Dermis microvascular lymphatic vessel endothelial cell (primary cell): ENCODE measurements at places on chromosomes 12 and 14. TPM values are rescaled to one million over a fixed set of nuclear protein-coding genes. Genes with fewer than 3 reads are reported as not detected.

The DYRK2 gene
- total RNA-seq = 4.7 and 6.4 TPM in 2 replicates

The NTS gene
- 0.26 and 0.89 TPM in 2 replicates for total RNA-seq

The ST8SIA1 gene
- total RNA-seq = 0.13 and 0.26 TPM in 2 replicates

The TTLL5 gene
- total RNA-seq = 21.4 and 22.3 TPM in 2 replicates

The OTOGL gene
- total RNA-seq = 0.13 and 0.26 TPM in 2 replicates

DNA sequence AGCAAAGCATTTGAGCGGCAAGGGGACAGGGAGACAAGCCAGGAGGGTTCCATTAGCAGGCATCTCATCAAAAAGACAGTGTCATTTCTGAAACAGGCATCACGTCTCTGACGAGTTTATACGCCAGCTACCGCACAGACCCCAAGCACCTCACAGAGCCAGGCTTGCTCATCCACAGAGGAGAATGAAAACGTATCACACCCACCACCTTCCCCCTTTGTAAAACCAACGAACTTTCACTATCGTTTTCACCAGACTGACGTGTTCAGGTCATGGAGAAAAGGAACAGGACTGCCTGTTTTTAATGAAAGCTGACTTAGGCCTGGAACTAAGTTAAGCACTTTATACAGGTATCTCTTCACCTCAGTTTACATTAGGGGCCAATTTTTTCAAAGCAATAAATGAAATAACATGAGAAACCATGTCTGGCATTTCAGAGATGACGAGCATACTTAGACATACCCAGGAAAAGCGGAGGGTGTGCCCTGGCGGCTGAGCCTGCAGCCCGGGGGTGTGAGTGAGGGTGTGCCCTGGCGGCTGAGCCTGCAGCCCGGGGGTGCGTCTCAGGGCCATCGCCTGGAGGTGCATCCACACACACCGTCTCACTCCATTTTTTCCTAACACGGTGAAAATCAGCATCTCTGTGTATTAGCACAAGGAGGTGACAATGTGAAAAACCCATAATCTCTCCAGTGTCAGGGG is 41.9 kb downstream of the STX2 start:
- DNase-seq = no peak

DNA sequence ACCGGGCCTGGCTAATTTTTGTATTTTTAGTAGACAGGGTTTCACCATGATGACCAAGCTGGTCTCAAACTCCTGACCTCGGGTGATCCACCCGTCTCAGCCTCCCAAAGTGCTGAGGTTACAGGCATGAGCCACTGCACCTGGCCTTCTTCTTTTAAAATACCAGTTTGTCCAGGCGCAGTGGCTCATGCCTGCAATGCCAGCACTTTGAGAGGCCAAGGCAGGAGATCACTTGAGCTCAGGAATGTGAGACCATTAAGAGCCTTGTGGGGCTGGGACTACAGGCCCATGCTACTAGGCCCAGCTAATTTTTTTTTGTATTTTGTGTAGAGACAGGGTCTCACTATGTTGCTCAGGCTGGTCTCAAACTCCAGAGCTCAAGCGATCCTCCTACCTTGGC is 8.1 kb upstream of the PEBP1 start:
- no peak for DNase-seq

DNA sequence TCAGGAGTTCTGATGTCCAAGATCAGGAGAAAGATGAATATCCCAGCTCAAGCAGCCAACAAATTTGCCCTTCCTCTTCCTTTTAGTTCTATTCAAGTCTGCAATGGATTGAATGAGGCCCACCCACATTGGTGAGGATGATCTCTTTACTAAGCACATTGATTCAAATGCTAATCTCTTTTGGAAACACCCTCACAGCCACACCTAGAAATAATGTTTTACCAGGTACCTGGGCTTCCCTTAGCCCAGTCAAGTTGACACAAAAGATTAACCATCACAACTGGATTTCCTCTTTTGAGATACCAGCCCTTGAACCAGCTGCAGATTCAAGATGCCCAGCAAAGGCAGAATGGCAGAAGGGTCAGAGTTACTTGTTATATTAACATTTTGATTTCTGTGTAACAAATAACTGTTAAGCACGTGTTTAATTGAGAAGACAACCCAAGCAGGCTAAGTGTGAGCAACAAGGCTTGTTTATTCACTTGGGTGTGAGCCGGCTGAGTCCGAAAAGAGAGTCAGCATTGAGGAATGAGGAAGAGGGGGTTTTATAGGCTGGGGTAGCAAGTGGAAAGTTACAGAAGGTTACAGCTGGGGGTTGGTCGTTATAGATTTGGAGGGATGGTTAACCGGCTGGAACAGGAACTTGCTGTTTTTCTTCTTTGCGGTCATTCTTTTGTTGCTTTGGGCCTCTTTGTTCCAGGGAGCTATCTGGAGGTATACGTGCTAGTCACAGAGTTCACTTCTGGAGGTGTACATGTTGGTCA is 180.3 kb downstream of the EMP1 start:
- no peak for DNase-seq

DNA sequence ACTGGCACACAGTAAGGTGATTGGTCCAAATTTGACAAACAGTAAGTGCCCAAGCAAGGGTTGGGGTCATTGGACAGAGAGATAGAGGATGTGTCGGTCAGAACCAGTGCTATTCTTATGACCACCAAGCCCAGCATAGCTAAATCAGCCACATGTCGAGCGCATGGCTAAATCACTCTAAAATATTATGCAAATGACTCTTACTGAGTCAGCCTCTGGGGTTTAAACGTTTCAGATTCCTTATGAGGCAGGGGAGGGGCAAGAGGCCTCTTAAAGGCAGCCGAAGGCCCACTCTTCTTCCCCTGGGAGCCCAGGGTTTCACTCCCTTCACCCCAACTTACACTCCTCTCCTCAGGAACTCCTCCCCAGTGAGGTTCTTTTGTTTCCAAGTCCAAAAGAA is 603 bp upstream of the ENDOU start:
- no peak for DNase-seq

DNA sequence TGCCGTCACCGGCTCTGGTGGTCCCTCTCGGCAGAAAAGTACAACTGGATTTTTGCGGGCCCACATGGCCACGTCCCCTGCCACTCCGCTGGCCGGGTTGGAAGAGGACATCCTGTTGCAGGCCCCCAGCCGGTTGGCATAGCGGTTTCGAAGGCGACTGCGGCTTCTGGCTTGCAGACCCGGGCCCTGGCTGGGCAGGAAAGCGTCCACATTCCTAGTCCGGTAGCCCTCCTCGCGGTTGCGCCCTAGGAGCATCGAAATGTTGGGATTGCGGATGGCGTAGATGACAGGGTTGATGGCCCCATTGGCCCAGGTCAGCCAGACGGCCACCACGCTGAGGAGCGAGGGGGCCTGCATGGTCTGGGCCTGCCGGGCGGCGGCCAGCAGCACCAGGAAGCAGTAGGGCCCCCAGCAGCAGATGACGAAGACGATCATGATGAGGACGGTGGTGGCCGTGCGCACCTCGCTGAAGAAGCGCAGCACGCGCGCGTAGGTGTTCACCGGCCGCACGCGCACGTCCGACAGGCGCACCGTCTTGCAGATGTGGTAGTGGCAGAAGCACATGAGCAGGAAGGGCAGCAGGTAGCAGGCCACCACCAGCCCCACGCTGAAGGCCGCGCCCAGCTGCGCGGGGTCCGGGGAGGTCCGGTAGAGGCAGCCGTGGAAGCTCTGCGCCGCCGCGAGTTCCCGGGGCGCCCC is 1.2 kb downstream of the GPR135 start:
- no peak for DNase-seq

DNA sequence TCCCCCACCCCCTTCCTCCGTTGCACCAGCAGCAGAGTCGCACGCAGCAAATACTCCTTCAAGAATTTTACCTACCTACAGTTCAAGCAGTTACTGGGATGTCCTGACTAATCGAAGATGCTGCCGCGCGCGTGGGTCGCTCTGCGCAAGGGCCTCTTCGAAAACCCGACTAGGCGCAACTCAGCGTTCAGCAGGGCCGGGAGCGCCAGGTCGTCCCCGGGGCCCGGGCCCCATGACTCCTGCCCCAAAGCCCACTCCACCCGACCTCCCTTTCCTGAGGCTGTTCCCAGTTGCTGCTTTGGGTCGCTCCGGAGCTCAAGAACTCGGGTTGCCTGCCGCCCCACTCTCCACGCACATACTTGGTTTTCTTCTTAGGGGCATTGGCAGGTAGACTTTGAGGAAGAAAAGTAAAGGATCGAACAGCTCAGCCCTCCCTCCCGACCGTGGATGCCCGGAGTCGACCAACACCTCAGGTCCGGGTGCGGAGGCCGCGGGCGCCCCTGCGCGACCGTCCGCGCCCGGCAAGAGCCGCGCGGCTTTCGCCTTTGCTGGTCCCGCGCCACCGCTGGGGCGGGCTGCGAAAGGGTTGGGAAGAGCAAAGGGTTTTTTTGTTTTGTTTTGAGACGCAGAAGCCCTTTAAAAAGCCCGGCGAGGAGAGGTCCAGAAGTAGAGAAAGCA is 1.9 kb downstream of the BMP4 start:
- DNase-seq = peak; percentile 41

- no peak for DNase-seq
Observed at GRCh38 chr14:56400109-56400825, 179.3 kb upstream of the TMEM260 start.

GRCh38 chr14:94019329-94019728 is 6.8 kb upstream of the OTUB2 start:
- no peak for DNase-seq

GRCh38 chr12:1382826-1383225 is 211.6 kb downstream of the FBXL14 start:
- no peak for DNase-seq

DNA sequence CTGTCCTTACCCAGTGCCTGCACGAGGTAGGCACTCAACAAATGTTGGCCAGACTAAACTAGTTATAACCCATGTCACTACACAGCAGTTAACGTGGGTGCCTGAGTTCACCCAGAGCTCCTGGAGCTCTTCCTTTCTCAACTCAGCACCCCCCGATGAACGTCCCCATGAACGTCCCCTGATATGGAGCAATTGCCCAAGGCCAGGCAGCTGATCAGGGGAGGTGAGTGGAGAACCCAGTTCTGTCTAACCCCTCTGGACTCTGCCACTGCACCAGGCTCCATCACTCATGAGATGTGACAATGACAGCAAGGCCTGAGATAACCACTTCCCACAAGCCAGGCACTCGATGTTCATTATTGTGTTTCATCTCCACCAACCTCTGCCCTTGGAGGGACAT is 199.0 kb downstream of the BCL11B start:
- no peak for DNase-seq

- peak; percentile 27 for DNase-seq
Observed at GRCh38 chr12:69897744-69898143, 72.7 kb downstream of the MYRFL start.
